ENCODE measurements at places on chromosomes 11 and 22. TPM values are rescaled to one million over a fixed set of nuclear protein-coding genes. Genes with fewer than 3 reads are reported as not detected.

- DNase-seq: no peak
These were observed 174.2 kb upstream of the PDGFD start for GRCh38 chr11:104338186-104338585.

DNA sequence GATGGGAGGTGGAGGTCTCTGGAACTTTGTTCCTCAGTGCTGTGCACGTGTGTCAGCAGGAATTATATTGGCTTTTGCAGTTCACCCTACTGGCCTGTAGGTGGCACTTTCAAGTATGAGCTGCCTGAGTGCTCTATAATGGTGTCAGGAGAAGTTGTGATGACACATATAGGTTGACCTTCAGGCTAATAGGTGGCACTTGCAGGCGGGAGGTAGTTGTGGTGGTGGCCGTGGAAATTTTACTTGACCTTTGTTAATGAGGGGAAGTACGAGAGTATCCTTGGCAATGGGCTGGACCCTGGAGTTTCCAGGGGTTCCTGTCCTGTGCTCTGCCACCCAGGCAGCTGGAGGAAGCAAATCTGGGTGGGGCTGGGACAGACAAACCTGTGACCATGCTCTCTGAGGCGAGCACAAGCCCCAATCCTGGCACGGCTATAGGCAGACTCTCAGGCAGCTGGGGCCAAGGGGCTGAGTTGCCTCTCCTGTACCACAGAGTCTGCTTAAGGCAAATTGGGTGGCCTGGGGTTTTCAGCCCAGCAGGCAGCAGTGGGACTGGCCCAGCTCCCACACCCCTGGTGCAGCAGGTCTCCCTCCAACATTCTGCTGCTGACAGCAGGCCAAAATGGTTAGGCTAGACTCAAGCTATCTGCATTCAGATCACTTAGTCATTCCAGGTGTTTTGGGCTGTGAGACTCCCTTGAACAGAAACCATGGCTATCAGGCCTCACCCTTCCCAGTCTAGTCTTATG lies 147.5 kb upstream of the CTSC start:
- DNase-seq: no peak

GRCh38 chr22:47784991-47785390 lies 1022.5 kb downstream of the TBC1D22A start:
- DNase-seq: no peak

DNA sequence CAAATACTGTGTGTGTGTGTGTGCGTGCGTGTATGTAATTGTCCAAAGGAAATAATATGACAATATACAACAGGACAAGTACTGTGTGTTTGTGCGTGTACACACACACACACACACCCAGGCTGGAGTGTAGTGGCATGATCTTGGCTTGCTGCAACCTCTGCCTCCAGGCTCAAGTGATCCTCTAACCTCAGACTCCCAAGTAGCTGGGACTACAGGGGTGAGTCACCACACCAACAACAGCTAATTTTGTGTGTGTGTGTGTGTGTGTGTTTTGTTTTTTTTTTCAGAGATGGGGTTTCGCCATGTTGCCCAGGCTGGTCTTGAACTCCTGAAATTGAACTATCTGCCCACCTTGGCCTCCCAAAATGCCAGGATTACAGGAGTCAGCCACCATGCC lies 61.5 kb downstream of the NUP98 start:
- no peak for DNase-seq

- DNase-seq: no peak
These were observed 6.2 kb upstream of the APLP2 start for GRCh38 chr11:130063451-130063850.

GRCh38 chr11:61092280-61092766 lies 10.0 kb upstream of the CD5 start:
- no peak for DNase-seq

- no peak for DNase-seq
These were observed 124.5 kb downstream of the RRAS2 start for GRCh38 chr11:14234446-14234845.

- DNase-seq: no peak
These were observed 163.7 kb upstream of the NTM start for GRCh38 chr11:131206671-131207070.

The MPPED1 gene
- total RNA-seq: 1.6 TPM

- peak; percentile 72 for DNase-seq
These were observed 2.0 kb downstream of the MRGPRF start for GRCh38 chr11:69010964-69011623.

DNA sequence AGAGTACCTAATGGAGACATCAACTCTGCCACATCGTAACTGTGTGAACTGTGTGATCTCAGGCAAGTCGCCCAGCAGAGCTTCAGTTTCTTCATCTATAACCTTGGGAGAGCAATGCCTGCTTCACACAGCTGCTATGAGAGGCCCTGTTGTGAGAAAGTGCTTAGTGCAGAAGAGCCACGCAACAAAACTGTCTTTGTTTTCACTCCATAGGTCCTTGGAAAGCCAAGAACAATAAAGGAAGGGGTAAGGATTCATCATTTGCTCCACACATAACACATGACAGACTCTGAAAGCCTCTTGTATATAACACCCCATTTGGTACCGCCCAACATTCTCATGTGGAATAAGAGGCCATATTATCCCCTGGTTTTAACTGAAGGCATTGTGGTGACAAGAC lies 231.9 kb upstream of the ISX start:
- DNase-seq: no peak

GRCh38 chr11:75994616-75995015 lies 179.6 kb downstream of the UVRAG start:
- DNase-seq: no peak
